Activated CD4-positive, CD25-positive, alpha-beta regulatory T cell treated with anti-CD3 and anti-CD28 coated beads, Interleukin-2, amount 50 U/mL, for 24 hours (primary cell): ENCODE measurements at places on chromosomes 6 and 20.
A peak's percentile ranks its signal among the peaks of the same experiment; 100 is the strongest.

- ATAC-seq = no peak
Measured at GRCh38 chr6:146938266-146938665, 266.0 kb upstream of the STXBP5 start.

GRCh38 chr6:84417260-84417659 lies 189.8 kb upstream of the CEP162 start:
- ATAC-seq = no peak

DNA sequence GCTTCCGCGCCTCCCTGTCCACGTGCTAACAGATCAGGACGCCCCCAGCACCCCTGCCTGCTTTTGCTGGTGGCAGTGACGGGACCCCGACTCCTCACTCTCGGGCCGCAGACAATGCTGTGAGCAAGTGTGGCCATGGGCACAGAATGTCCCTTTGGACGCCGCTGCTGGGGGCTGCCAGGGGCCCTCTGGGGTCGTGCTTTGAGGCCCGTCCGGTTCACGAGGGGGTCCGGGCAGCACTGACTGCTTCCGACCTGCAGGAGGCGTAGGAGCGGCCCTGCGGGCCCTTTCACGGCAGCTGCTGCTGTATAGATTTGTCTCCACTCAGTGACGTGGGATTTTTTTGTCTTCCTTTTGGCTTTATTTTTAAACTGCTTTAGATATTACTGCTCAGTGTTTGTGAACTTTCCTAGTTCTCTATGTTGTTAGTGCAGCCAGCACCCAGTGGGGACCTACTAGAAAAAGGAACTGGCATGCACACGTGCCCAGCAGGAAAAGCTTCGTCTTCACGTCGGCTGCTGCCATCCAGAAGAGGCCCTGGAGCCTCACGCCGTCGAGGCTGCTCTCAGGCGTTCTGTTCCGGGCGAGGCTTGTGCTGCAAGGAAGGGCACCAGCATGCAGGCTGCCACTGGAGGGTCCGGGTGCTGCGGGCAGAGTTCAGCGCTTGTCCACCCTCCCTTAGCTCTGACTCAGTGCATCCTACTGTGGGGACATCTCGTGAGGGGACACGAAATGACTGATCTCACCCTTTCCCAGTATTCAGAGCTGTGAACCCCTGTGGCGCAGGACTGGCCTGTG lies 21.7 kb downstream of the UCKL1 start:
- ATAC-seq = no peak

DNA sequence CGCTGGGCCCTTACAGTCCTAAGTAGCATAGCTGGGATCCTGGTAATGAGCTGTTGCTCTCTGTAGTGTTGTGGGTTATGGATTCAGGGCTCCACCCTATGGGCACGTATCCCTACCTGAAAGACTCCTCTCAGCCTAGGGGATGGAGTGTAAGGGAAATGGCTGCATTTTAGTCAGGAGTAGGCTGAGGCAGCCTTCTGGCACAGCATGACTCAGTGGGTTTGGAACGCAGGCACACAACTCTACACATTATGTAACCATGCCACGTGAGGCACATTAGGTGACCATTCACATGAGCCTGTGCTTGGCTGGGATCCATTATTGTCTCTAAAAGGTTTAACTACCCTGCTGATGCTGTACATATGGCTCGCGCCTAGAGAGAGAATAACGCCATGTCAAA lies 27.8 kb downstream of the HDDC2 start:
- no peak for ATAC-seq

- peak; percentile 26 for ATAC-seq
Measured at GRCh38 chr6:150636808-150637207, 37.1 kb downstream of the PLEKHG1 start.

DNA sequence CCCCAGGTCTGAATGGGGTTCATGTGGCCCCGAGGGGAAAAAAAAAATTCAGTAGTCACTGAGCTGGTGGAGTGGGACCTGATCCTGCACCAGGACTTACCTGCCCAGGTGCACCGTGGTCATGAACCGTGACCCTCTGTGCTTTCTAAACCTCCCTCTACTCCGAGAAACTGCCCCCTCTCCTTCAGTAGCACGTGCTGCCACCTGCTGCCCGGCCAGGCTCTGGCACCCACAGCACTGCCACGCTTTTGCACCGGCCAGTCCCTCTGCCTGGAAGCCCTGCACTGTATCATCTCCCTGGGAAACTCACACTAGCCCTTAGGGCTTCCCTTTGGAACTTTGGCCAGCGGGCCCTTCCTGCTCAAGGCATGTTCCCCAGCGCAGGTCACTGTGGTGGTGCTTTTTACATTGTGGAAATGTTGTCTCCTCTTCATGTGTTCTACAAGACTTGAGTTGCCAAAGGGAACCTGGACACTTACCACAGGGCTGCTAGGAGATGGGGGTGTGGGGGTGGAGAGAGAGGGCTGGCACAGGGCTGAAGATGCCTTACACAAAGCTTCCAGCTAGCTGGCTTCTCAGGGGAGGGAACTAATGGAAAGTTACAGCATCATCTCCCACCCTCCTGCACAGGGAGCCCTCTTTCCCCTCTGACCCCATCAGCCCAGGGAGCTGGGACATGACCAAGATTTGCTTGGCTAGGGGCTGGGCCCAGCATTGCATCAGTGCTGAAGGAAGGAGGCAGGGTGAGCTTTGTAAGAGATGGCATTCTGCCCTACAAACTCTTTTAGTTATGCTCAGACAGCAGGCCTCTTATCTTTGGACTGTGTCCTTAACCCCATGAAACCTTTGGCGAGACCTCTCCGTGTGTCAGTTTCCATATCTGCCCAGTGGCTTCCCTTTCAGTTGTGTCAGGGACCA lies 2.5 kb upstream of the PTPRT start:
- ATAC-seq = no peak

- ATAC-seq = no peak
Measured at GRCh38 chr20:21049305-21049828, 56.8 kb downstream of the LINC00237 start.
